Ascending aorta (tissue), 2 donors: ENCODE measurements at places on chromosomes 16 and 17. TPM values are rescaled to one million over a fixed set of nuclear protein-coding genes. Genes with fewer than 3 reads are reported as not detected.

The STH gene
- total RNA-seq, result not detected

The ADAMTS18 gene
- total RNA-seq, result not detected

The TMEM114 gene
- total RNA-seq, result not detected

- H3K4me1 ChIP-seq, result no peaks in the 10 kb centered on the region
- DNase-seq, result no peak
- no peak overlapping the region for H3K4me3 ChIP-seq
- no peaks in the 10 kb centered on the region for H3K27me3 ChIP-seq
Measured at GRCh38 chr16:51431517-51432241, 280.6 kb upstream of the SALL1 start.

GRCh38 chr16:9042533-9042932 is 48.9 kb upstream of the HAPSTR1 start:
- H3K27me3 ChIP-seq, result no peaks in the 10 kb centered on the region
- no peak for DNase-seq
- H3K36me3 ChIP-seq, result no peaks in the 10 kb centered on the region
- H3K4me3 ChIP-seq, result no peak overlapping the region
